AML-193 (cell line): ENCODE measurements at places on chromosomes 16 and 17.

- DNase-seq = peak; percentile 37
These were observed 28.8 kb downstream of the GINS2 start for GRCh38 chr16:85659805-85660511.

- DNase-seq = no peak
These were observed 57.5 kb downstream of the DNAH2 start for GRCh38 chr17:7775051-7775450.

- DNase-seq = no peak
These were observed 646.7 kb upstream of the SALL1 start for GRCh38 chr16:51797669-51798259.

GRCh38 chr17:41322094-41322902 lies 6.8 kb upstream of the KRTAP17-1 start:
- peak; percentile 83 for DNase-seq

DNA sequence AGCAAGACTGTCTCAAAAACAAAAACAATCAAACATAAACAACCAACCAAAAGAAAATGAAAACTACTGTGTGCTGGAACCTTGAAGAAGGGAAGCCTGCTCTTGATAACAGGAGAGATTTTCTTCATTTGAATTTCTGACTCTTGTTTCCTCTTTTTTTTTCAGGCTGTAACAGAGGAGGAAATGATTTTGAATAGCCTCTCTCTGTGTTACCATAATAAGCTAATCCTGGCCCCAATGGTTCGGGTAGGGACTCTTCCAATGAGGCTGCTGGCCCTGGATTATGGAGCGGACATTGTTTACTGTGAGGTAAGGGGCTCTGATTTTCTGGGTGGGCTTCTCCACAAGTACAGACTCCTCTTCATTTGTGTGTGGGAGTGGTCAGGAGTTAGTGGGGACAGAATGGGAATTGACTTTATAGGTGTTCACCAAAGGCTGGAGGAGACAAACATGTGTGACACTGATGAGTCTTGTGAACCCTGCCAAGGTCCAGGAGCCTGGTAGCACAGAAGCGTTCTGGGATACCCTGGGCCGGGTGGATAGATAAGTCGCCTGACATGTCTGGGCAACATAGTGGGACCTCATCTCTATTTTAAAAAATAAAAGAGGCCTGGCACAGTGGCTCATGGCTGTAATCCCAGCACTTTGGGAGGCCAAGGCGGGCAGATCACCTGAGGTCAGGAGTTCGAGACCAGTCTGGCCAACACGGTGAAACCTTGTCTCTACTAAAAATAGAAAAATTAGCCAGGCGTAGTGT lies 14.9 kb downstream of the DUS2 start:
- peak; percentile 8 for DNase-seq

GRCh38 chr17:82912484-82913089 lies 72.8 kb upstream of the ZNF750 start:
- DNase-seq = no peak

DNA sequence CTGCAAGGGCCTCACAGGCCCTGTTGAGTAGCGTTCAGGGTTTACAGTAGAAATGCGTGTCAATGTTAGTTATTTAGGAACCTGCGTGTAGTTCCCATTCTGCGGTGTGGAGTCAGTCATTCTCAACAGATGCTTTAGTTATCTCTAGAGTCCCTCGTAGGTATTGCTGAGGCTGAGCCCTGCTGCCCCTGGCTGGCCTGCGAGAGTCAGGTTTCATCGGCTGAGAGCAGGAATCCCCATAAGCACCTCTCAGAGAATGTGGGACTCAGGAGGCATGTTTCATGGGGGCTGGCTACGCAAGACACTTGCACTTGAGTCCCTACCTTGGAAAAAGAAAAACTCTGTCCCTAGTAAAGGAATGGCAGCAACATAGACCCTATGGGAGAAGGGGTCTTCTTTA lies 347.5 kb upstream of the ASIC2 start:
- DNase-seq = no peak

- no peak for DNase-seq
These were observed 26.5 kb upstream of the ADGRG1 start for GRCh38 chr16:57601801-57602478.

- DNase-seq = no peak
These were observed 73.4 kb downstream of the MRM3 start for GRCh38 chr17:855569-855968.

DNA sequence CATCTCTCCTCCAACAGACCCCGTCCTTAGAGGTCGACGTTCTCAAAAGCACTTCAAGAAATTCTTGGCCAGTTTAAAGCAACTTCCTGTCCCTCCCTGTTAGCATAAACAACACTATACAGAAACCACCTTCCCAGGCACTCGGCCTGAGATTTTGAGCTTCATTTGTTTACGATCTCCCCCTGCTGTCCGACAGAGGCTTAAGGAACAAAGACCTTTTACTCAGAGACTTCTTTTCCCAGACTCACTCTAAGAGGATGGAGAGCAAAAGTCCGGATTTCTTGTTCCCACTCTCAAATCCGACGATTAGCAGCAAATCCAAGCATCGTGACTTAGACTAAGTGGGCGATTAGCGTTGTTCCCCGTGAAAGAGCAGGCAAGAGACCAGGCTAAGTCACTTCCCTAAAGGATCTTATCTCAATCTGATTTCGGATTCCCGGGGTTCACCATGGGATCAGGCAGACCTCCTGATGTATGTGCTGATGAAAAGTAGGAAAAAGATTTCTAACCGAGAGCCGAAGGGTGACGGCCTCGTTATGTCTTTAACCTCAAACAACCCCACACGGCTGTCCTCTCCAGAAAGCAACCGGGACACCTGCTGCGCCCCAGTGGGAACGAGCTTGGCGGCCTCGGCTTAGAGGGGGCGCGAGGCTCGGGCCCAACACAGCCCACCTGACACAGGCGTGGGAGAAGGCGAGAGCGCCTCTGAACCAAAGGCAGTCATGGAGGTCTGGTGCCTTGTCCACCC lies 598 bp downstream of the INPP5K start:
- DNase-seq = peak; percentile 29

DNA sequence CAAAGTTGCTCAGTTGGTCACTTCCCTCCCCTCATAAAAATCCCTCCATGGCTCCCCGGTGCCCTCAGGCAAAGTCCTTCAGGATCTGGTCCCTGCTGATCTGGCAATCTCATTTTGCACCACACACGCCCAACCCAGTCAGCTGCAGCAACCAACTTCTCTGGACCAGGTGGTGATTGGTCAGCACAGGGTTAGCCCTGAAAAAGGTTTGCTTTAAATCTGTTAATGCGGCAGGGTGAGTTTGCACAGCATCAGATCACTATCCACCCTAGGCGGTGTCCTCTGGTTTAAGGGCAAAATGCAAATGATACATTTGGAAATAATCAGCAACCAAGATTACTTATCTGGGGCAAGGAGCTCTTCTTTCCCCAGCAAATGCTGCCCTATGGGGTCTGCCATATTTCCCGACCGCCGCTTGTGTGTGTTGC lies 42.9 kb upstream of the TNRC6C start:
- no peak for DNase-seq

- no peak for DNase-seq
These were observed 908 bp upstream of the CLUH start for GRCh38 chr17:2712300-2713043.

DNA sequence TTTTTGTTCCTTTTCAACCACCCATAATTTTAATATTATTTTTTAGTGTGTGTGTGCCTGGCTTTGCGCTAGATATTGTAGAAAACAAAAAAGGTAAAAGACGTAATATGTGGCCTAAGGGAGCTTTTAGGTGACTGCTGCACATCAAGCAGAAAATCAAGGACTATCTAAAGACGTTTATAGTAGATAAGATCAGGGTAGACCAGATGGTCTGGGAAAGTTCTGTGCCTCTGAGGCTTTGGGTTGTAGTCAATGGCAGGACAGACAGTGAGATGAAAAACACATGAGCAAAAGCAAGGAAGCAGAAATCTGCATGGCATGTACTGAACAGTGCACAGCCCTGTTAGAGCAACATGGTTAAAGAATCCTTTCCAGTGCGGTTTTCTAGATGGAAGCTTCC lies 26.8 kb upstream of the ARHGAP23 start:
- no peak for DNase-seq

- no peak for DNase-seq
These were observed 13.6 kb upstream of the CLEC18A start for GRCh38 chr16:69937465-69937951.

DNA sequence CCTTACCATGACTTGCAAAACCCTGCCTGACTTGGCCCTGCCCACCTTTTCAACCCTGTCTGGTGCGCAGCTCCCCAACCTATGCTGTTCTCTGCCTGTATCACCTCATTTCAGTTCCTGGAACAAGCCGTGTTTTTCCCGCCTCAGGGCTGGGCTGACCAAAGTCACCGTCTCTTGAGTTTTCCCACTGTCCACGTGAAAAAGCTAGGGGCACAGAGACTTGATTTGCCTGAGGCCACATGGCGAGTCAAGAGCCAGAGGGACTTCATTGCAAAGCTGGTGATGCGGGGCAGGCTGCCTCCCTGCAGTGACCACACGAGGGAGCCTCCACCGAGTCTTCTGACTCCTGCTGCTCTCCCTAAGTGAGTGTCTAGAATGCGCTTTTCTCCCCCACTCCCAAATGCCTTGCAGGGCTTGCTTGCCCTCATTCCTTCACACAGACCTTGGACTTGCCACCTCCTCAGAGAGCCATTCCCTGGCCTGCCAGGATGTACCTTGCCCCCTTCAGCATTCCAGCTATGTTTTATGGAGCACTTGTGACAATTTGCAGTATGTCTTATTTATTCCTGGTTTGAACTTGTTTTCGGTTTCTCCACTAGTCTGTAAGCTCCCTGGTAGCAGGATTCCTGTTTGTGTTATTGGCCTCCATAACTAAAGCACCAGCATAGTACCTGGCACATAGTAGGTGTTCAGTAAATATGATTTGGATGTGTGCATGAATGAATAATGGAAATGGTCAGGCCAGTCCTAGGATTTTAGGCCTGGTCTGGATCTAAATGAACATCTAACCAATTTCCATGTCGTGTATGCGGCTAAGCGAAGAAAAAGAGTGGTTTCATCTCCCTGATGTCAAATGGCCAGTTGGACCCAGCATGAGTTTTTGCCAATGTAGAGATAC lies 252.3 kb downstream of the SNX29 start:
- DNase-seq = no peak

GRCh38 chr16:75237398-75238131 lies 13.9 kb downstream of the BCAR1 start:
- DNase-seq = no peak

DNA sequence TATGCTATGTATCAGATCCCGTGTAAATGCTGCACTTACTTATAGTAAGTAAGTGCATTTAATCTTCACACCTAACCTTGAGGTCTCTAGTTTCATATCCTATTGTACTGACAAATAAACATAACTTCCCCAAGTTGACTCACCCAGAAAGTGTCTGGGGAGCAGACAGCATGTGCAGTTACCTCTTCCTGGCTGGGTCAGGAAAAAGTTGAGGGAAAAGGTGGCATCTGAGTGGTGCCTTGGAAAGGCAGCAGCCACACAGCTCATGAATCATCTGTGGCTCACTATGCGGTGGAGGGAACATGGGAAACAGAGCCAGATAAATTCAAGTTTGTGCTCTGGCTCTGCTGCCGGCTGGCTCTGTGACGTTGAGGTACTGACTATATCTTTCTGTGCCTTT lies 382.0 kb upstream of the DYNLRB2 start:
- no peak for DNase-seq

GRCh38 chr17:65727246-65727645 lies 165.8 kb upstream of the AXIN2 start:
- no peak for DNase-seq

- DNase-seq = no peak
These were observed 4.9 kb downstream of the SPPL2C start for GRCh38 chr17:45849536-45849990.

DNA sequence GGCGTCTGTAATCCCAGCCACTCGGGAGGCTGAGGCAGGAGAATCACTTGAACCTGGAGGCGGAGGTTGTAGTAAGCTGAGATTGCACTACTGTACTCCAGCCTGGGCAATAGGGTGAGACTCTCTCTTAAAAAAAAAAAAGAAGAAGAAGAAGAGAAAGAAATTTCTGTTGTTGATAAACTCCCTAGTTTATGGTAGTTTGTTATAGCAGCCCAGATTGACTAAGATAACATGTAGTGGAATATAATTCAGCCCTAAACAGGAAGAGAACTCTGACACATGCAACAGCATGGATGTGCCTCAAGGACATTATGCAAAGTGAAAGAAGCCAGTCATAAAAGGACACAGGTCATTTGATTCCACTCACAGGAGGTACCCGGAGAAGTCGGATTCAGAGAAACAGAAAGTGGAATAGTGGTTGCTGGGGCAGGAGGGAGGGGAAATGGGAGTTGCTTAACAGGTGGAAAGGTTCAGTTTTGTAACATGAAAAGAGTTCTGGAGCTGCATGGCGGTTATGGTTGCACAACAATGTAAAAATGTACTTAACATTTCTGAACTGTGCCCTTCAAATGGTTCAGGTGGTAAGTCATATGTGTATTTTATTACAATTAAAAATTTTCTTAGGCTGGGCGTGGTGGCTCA lies 26.0 kb upstream of the PRM1 start:
- peak; percentile 93 for DNase-seq

- no peak for DNase-seq
These were observed 13.6 kb downstream of the HLF start for GRCh38 chr17:55278173-55278961.

GRCh38 chr17:32552280-32552679 lies 65.5 kb downstream of the CDK5R1 start:
- DNase-seq = no peak

DNA sequence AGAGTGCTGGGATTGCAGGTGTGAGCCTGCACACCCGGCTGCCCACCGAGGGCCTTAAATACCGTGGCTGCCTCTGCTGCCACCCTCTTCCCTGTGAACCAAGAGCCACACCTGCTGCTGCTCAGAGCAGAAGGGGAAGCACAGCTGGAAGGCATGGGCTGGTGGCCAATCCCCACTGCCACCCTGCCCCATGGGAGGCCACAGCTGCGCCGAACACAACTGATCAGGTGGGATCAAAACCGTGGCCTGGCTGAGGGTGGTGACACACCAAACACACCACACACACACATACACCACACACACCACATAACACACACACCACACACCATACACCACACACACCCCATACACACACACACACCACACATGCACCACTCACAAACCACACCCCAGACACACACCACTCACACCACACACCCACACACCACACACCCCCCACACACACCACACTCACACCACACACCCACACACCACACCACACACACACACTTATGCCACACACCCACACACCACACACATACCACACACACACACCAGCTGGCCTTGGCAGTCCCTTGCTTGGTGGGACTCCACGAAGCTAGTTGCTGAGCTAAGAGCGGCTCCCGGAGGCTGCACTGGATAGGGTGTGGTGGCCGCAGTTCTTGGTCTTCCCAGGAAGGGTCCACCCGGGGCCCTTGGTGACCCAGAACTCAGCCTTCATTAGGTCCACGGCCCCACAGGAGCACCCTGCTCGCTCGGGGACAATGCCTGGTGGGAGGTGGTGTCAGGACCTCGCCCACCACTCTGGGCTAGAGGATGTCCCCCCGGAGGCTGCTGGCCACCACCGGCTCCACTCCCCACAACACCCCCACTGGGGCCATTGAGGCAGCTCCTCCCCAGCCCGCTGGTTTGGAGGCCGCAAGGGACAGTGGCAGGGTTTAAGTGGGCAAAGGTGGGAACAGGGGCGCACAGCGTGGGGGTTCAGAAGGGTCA lies 14.9 kb downstream of the CEP131 start:
- DNase-seq = no peak
